ENCODE measurements at places on chromosomes 12 and 14. TPM values are rescaled to one million over a fixed set of nuclear protein-coding genes. Genes with fewer than 3 reads are reported as not detected.

Gene PTGER2
- total RNA-seq, result 5.2 TPM

Gene IFNG-AS1
- not detected for total RNA-seq

Gene ACSM4
- total RNA-seq, result not detected

Gene MRPL42
- 65.1 TPM for total RNA-seq

Gene KRT72
- total RNA-seq, result not detected

Gene CMA1
- 4.4 TPM for total RNA-seq

- DNase-seq, result no peak
Observed at GRCh38 chr12:28905220-28905955, 243.7 kb upstream of the FAR2 start.

- DNase-seq, result no peak
Observed at GRCh38 chr14:72515779-72516770, 377.8 kb downstream of the DPF3 start.

GRCh38 chr14:86673523-86673969, 1143.6 kb downstream of the FLRT2 start:
- DNase-seq, result no peak

- DNase-seq, result no peak
Observed at GRCh38 chr12:3770891-3771290, 18.0 kb upstream of the CRACR2A start.

DNA sequence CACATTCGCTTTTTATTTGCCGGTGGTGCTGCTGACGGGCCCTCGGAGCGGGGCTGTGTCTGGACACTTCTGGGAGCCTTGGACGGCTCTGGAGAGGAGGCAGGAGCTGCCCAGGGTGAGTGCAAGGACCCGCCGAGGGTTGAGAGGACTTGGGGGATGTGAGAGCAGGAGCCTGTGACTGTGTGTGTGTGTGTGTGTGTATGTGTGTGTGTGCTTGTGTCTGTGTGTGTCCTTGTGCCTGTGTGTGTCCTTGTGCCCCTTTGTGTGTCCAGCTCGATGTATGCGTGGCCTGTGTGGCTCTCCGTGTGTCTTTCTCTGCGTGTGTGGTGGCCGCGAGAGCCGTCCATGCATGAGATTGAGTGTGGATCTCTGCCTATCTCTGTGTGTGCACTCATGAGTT, 179.6 kb upstream of the MYL2 start:
- no peak for DNase-seq

DNA sequence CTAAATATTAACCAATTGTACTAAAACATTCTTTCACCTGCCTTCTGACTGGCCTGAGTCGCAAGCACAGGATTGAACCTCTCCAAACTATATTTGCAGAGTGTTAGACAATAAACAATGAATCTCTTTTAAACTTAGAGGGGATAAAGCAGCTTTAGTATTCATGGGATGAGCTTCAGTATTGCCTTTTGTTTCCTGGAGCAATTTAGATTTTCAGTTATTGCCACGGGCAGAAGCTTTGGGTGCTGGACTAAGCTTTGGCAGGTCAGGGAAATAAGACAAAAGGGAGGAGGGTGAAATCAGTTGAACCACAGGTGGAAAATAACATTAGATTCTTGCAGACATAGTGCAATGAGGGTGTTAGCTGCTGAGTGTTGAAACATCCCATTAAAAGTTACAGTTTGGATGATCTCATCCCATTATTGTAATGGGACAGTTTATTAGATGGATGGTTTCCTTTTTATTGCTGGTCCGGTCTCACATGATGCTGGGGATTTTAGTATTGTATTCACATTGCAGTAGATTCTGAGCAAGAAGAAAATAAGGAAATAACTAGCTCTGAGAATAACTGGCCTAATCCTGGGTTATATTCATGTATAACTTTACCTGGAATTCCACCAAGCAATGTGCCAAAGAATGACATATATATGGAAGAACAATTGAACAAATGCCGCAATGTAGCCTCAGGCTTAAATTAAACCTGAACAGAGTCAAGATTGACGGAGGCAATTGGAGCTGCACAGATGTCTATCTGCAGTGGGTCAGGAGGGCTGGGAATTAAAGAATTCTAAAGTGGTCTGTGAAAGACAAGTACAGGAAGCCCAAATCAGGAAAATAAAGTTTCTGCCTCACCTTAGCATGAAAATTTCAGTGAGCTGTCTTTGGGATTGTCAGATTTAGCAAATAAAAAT, 1092.8 kb upstream of the SEL1L start:
- DNase-seq, result no peak

GRCh38 chr12:1517007-1517406, 77.4 kb downstream of the FBXL14 start:
- no peak for DNase-seq

DNA sequence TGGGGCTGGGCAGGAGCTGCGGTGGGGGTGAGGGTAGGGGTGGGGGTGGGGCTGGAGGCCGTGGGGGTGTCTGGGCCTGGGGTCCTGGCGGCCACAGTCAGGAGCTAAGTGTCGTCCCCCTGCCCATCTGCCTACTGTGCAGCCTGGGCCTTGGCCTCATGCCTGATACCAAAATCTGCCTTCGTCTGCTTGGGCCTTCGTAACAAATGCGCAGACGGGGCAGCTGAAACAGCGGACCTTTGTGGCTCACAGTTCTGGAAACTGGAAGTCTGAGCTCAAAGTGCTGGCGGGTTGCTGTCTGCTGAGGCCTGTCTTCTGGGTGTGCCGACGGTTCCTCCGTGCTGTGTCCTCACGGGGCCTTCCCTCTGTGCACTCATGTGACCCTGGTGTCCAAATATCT, 61.7 kb downstream of the KIF26A start:
- no peak for DNase-seq

GRCh38 chr14:105745433-105746123, 219.2 kb downstream of the TMEM121 start:
- no peak for DNase-seq

- DNase-seq, result peak; percentile 36
Observed at GRCh38 chr14:59215322-59215721, 26.9 kb downstream of the DAAM1 start.

- DNase-seq, result no peak
Observed at GRCh38 chr14:96627811-96628775, 125.9 kb downstream of the PAPOLA start.

DNA sequence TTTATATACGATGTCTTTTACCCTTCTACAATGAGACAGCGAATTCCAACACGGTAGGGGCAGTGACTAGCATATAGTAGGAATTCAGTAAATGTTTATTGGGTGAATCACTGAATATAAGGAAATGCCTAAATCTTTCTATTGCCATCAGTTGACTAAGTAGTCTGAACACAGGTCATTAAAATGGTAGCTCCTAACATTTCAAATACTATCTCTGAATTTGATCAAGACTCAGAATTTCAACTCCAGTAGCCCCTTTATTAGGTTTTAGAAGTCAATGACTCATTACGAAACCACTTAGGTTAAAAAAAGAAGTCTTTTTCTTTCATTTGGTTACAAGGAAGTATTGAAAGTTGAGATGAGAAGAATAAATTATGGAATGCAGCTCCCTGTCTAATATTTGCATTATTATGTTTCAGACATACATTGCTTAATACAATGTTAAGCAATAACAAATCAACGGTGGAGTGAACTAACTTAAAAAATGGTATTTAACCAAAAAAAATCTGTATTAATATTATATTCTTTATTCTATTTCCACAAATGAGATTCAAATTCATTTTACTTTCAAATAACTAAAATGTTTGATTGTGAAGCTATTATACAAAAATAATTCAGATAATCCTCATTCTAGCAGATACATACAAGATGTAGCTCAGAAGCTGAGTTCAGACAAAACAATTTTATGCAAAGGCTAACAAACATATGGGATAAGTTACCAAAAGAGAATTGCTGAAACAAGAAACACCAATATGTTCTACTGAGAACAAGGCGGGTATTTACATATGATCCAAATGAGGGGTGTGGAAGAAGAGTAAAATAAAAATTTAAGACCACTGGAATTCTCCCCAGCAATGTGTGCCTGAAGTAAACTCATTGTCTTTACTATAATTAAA, 302.7 kb downstream of the CEP128 start:
- DNase-seq, result no peak

DNA sequence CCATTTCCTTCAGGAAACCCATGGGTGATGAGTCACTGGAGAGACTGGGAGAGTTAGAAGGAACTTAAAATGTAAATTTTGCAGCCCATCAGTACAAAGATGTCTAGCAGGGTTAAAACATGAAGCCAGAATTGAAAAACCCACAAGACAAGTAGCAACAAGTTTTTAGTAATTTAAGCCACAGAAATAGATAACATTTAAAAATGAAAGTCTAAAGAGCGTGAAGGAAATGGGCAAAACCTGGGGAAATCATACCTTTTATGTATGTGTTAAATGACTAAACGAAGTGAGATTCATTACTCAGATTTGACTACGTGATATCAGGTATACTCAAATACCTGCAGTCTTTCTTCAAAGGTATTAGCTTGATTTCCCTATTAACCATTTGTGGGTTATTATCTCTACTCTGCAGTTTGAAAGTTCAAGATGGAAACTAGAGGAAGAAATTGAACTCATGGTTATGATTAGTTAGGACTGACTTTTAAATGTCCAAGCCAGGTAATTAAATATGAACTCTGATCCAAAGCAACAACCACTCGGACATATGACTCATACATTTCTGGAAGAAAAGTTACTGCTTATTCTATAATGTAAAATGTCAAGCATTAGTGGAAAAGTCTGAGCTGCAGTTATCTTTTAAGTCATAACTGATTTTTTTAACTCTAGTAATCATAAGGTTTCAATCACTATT, 84.1 kb downstream of the ITPR2 start:
- no peak for DNase-seq

DNA sequence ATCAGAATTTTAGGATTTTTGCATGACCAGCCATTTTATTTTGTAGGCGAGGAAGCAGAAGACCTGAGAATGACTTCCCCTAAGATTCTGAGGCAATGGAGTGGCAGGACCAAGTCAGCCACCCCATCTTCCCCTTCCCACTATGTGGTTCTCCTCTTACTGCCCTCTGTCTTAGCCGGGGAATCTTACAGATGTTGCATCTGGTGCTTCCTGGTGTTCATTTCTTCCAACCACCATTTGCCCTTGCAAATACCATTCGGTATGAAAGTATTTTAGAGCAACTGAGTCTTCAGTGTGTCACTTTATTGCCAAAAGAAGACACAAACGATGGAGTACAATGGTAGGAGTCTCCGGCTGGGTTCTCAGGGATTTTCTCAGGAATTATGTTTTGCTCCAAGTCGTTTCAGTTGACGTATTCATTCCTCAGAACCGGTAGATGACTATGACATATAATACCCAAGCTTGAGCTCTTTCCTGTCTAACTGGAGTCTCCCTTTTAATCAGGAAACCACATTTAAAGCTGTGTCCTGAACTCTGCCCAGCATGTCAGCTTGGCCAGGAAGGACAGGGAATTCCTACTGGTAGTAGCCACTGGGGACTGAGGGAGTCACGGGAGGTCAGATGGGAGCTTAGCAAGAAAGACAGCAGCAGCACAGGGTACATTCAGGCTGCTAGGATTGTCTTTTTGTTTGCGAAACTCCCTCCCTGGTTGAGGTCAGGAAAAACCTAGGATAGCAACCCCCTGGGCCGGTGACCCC, 87.0 kb downstream of the SAMD4A start:
- no peak for DNase-seq

GRCh38 chr14:93318927-93319326, 13.9 kb downstream of the BTBD7 start:
- DNase-seq, result no peak

- DNase-seq, result no peak
Observed at GRCh38 chr14:53022593-53022992, 71.7 kb upstream of the FERMT2 start.
